IMR-90 (cell line): ENCODE measurements at places on chromosomes 3 and 15. TPM values are rescaled to one million over a fixed set of nuclear protein-coding genes. Genes with fewer than 3 reads are reported as not detected.

CHAC1 gene
- 72.5 and 77.8 TPM in 2 replicates for polyA plus RNA-seq

C3orf20 gene
- not detected in 2 replicates for polyA plus RNA-seq

- peak; percentile 87 for DNase-seq
Measured at GRCh38 chr15:68186671-68187397, 18.3 kb downstream of the CALML4 start.

DNA sequence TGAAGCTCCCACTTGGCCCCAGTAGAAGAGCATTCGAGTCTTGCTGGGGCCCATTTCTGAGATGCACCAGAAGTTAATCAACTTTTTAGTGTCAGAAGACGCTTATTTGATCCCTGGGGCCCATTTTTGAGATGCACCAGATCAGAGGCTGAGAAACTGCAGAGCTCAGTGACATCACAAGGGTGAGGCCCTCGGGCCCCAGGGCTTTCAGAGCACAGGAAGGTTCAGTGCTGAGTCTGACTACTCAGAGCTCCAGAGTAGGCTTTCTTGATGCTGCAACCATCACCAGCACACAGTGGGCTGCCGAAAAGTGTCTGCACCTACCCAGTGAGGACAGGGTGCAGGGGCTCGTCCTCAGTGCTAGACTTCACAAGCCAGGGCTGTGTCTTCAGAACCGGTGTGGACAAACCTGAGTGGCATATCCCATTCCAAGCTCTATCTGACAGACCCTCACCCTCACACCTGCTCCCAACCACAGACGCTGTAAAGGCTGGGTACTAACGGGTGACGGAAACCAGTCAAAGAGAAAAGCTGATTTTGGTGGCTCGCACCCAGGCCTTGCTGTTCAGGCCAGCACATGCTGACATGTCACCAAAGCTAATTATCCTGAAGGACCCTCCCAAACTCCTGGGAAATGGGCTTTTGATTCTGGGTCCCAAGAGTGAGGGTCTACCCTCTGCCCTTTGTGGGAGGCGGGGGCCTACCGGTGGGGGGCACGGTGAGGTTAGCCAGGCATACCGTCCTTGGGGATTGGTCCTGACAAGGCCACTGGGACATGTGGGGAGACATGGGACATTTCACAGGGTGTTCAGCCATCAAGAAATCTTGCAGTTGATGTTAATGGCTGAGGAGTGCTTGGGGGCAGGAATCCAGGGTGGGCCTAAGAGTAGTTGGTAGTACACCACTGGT is 83.0 kb downstream of the PDCD6IP start:
- no peak for DNase-seq
